RPMI7951 (cell line): ENCODE measurements at places on chromosomes 13 and 19. TPM values are rescaled to one million over a fixed set of nuclear protein-coding genes. Genes with fewer than 3 reads are reported as not detected.

GRCh38 chr19:45515807-45516401 is 8.6 kb downstream of the VASP start:
- no peak for DNase-seq

DNA sequence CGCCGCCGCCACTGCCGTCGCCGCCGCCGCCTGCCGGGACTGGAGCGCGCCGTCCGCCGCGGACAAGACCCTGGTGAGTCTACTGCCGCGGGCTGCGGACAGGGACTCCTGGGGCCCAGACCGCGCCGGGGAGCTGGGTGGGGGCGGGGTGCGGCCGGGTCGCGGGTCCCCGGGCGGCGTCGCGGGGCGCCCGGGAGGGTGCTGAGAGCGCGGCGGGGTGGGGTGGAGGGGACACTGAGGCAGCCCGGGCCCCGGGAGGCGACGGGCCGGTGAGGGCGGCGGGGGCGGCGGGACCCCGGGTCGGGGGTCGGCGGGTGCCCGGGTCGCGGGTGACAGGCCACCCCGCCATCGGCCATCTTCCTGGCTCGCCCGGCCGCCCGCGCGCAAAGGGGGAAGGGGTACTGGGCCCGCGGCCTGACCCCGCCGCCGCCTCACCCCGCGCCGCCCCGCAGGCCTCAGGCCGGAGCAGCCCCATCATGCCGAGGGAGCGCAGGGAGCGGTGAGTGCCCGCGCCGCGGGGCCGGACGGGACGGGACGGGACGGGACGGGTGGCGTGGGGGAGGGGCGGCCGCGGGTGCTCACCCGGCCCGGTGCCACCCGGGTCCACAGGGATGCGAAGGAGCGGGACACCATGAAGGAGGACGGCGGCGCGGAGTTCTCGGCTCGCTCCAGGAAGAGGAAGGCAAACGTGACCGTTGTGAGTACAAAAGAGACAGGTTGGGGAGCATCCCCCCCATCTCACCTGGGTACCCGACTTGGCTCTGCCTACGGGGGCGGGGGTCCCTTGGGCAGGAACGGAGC is 489 bp downstream of the CCNE1 start:
- no peak for DNase-seq

GRCh38 chr13:20157151-20157796 is 3.6 kb downstream of the GJA3 start:
- no peak for DNase-seq

GRCh38 chr13:70960841-70961443 is 852.7 kb upstream of the KLHL1 start:
- DNase-seq: peak; percentile 23

DNA sequence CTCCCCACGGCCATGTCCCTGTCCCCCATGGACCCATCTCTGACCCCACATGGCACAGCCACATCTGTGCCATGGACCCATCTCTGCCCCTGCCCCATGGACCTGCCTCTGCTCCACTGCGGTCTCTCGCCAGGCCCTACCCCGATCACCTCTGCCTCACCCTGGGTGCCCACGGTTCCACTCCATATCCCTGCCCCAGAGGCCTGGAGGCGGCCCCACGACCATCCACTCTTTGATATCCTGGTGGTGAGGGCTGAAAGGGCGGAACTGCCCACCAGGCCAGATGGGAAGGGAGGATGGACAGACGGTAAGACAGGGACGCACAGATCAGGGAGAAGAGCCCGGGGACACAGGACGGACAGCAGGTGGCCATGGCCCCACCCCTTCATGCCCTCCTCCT is 327 bp downstream of the PTGER1 start:
- no peak for DNase-seq

DNA sequence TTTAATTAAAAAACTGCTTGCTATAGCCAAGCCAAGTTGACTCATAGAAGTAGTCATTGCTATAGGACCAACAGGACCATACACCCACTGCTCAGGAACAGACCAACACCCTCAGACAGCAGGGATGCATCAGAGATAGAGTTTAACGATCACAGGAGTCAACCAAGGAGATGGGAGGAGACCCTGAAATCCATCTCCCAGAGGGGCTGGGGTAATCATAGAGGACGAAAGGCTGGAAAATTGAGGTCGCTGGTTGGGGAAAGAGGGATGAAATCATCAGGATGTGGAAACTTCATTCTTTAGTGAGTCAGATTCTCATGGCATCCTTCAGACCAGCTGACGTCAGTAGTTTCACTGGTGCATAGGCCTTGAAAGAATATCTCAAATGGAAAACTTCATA is 160.4 kb upstream of the GPC6 start:
- peak; percentile 9 for DNase-seq

GRCh38 chr13:92781965-92782690 is 444.5 kb upstream of the GPC6 start:
- DNase-seq: peak; percentile 36

DNA sequence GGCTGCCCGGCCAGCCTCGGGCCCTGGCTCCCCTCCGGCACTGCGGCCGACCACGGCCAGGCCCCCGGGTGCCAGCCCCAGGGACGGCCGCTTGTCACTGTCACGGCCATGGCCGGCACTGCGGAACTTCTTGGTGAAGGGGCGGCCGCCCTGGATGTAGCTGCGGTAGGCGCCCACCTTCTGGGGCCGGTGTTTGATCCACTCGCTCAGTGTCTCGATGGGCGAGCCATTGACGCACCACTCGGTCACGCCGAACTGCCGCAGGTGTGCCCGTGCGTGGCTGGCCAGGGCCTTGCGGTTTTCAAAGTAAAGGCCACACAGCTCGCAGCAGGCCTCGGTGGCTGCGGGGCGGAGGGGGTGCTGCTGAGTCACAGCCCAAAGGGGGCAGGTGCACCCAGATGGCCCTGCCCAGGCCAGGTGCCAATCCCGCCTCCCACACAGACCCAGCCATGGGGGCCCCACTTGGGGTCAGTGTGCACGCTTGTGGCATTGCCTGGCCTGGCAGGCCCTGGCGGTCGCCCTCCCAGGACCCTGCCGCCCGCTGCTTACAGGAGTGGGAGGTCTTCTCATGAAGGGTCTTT is 6.0 kb upstream of the AKAP8L start:
- no peak for DNase-seq

GRCh38 chr13:44504116-44504515 is 72.0 kb downstream of the TSC22D1 start:
- DNase-seq: no peak

GRCh38 chr13:97742084-97742483 is 211.4 kb upstream of the IPO5 start:
- no peak for DNase-seq

GRCh38 chr13:78593652-78594455 is 9.5 kb downstream of the POU4F1 start:
- no peak for DNase-seq

GRCh38 chr13:95239283-95239682 is 62.0 kb downstream of the ABCC4 start:
- DNase-seq: no peak

DNA sequence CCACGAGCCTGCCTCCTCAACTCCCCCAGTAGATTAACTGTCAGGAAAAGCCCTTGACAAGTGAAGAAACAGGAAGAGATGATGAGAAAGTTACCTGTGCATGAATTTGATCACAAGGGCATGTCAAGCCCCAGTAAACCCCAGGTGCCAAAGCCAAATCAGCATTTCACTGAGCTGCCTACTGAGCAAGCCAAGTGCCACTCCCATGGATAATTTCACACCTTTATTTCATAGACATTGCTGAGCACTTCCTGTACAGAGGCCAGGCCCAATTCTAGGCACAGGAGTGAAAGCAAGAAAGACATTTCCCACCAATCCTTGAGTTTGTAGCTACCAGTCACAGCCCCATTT is 2.4 kb downstream of the GADD45GIP1 start:
- DNase-seq: no peak

DNA sequence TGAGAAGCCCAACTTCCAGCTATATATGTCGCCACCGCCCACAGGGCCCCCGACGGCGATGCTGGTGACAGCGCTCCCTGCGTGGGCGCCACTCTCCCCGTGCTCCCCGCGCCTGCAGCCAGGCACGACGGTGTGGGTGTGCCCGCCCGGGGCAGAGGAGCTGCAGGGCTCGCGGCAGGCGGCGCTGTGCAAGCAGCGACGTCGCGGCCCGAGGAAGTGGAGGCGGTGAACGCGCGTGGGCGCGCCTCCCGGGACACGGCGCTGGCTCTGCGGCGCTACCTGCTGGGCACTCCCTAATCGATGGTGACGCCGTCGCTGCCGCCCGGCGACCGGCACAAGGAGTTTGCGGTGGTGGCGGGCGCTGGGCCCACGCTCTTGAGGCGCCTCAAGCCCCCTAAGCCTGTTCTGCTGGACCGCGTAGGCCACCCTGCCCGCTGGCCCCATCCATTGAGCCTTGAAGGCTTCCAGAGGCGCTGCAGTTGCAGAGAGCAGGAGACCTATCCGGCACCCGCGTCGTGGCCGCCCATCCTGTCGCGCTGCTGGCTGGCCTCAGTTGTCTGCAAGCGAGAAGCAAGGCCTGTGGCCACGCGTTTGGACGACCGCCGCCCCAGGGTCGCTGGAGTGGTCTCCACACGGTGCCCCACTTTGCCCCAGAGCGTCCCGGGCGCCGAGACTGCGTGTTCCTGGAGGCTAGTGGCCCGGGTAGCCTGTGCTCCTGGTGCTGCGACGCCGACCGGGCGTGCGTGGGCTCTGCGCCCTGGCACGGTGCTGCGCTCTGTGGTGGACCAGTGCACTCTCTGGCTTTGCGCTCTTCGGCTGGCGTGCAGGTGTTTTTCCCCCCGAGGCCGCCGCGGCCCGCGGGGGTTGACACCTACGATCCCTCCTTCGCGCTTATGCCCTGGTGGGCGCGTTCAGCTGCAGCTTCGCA is 23.1 kb downstream of the LRFN3 start:
- no peak for DNase-seq

DNA sequence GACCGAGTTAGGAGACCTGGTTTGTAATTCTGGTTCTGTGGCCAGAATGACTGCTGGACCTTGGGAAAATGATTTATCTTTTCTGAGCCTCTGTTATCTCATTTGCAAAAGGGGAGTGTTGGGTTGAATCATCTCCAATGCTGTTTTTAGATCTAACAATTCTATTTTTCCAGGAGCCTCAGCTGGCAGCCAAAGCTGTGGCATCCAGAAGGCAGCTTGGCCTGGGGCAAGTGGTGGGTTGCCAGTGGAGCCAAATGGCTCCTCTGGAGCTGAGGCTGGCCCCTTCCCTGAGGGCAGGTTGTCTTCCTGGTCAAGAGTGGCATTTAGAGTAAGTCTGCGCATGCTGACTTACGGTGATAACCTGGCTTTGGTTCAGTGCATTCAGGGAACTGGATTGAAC is 21.3 kb downstream of the B3GLCT start:
- DNase-seq: peak; percentile 37

DNA sequence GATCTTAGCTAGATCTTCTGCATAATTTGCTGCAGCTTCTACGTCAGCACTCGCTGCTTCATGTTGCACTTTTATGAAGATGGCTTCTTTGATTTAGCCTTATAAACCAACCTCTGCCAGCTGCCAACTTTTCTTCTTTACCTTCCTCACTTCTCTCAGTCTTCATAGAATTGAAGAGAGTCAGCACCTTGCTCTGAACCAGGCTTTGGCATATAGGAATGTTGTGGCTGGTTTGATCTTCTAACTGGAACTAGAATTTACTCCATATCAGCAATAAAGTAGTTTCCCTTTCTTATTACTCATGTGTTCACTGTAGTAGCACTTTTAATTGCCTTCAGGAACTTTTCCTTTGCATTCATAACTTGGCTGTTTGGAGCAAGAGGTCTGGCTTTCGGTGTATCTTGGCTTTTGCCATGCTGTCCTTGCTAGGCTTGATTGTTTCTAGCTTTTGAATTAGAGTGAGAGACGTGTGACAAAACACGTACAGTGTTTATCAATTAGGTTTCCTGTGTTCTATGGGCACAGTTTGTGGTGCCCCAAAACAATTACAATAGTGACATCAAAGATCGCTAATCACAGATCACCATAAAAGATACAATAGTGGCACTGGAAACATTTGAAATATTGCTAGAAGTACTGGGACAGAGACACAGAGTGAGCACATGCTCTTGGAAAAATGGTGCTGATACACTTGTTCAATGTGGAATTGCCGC is 50.7 kb downstream of the NDFIP2 start:
- no peak for DNase-seq

- no peak for DNase-seq
These were observed 745.2 kb downstream of the PCDH17 start for GRCh38 chr13:58376775-58377174.

DNA sequence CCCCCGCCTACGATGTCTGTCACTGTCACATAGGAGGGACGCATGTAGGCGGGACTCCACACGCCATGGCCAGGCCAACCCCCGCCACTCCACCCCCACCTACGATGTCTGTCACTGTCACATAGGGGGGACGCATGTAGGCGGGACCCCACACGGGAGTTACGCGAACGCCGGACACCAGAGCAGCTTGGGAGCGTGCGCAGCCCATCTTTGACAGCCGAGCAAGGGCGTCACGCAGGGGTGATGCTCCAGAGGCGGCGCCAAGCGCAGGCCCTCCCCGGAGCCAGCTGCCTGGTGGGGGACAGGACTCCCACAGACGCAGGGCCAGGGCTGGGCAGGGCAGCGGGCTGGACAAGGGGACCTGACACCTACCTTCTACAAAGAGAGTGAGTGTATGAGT is 20.0 kb downstream of the ZNF787 start:
- no peak for DNase-seq

DNA sequence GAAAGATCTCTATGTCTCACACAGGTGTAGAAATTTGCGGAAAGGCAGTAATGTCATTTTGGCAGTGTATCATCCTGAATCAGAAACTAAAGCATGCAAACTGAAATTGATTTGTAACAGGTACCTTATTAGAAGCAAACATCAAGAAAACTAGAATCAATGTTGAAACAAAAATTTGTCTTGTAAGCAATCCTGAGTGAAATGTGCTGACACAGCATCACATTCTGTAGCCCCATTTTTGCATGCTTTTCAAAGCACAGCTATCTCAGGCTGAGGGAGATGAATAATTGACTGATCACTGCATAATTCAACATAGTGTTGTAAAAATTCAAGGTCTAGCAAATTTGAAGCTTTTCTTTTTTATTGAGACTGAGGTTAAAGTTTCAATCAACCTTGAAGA is 539.7 kb downstream of the DACH1 start:
- no peak for DNase-seq

DNA sequence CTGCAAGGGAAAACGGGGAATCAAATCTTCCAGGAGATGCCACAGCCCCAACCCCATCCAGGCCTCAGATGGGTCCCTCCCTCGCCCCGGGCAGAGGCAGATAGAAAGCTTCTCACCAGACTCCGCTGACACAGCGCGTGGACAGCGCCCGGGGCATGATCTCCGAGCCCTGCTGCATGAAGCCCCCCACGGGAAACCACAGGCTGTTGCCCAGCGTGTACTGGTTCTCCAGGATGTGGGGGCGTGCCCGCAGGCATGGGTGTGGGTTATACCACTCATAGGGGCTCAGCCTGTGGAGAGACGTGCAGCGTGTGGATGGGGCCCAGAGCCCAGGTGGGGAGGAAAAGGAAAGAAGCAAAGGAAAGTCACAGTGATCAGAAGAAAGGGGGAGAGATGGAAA is 27.2 kb upstream of the ATP1A3 start:
- DNase-seq: peak; percentile 24

Gene TMEM38A
- 1.3 and 3.2 TPM in 2 replicates for total RNA-seq

Gene HIPK4
- under 0.01 TPM in 1 of 2 replicates, not detected in the other for total RNA-seq

Gene RNF113B
- total RNA-seq: not detected in 2 replicates

Gene TICAM1
- 2.4 and 2.5 TPM in 2 replicates for total RNA-seq

Gene KLF12
- 7.4 and 9.6 TPM in 2 replicates for total RNA-seq

Gene ZNF91
- total RNA-seq: 16.9 and 27.0 TPM in 2 replicates

Gene CEACAM16
- 0.20 TPM in 1 of 2 replicates, not detected in the other for total RNA-seq

Gene SPHK2
- 4.7 and 7.7 TPM in 2 replicates for total RNA-seq

Gene VSTM2B
- total RNA-seq: not detected in 2 replicates

Gene FGF22
- 0.39 TPM in 1 of 2 replicates, not detected in the other for total RNA-seq

Gene FKRP
- total RNA-seq: 5.4 and 9.2 TPM in 2 replicates

Gene RFX2
- total RNA-seq: 5.1 and 7.3 TPM in 2 replicates

Gene NMRK2
- not detected in 2 replicates for total RNA-seq

Gene FCHO1
- 0.60 and 2.5 TPM in 2 replicates for total RNA-seq

Gene ZNF99
- total RNA-seq: under 0.01 TPM in 1 of 2 replicates, not detected in the other

Gene NUDT15
- 28.8 and 39.4 TPM in 2 replicates for total RNA-seq
